ENCODE measurements at places on chromosomes 5 and 9.

- DNase-seq = no peak
Measured at GRCh38 chr9:130912932-130913598, 16.5 kb upstream of the QRFP start.

- DNase-seq = no peak
Measured at GRCh38 chr9:133727277-133727875, 10.8 kb downstream of the SARDH start.

- no peak for DNase-seq
Measured at GRCh38 chr9:108869092-108869725, 7.1 kb downstream of the ACTL7A start.

GRCh38 chr9:133436681-133437080 lies 14.5 kb downstream of the ADAMTS13 start:
- DNase-seq = no peak

- DNase-seq = no peak
Measured at GRCh38 chr5:102753889-102754766, 977 bp upstream of the PAM start.

DNA sequence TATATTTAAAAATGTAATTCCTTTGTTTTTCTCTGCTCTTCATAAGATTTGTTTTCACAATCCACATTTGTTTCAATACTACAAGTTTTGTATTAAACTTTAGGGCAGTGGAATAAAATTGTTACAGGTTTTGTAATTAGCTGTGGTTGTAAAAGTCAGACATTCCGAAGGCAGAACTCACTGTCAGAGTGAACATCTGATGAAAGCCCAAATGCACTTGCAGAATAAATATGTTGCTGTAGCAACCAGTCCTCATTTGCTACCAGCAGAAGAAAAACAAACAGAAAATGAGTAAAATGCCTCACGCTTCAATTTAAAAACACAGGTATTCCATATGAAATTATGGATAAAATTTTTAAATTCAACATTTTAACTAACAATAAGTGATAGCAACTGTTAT lies 740.1 kb upstream of the FAM174A start:
- no peak for DNase-seq
